ENCODE measurements at places on chromosomes 4 and X.

- DNase-seq, result no peak
These were observed 126.0 kb downstream of the EMCN start for GRCh38 chr4:100391863-100392262.

- no peak for DNase-seq
These were observed 56.8 kb downstream of the PRRG1 start for GRCh38 chrX:37405956-37406355.

GRCh38 chrX:40090050-40090804 is 7.5 kb downstream of the BCOR start:
- no peak for DNase-seq

GRCh38 chr4:162943263-162943662 is 223.4 kb downstream of the NAF1 start:
- DNase-seq, result no peak

DNA sequence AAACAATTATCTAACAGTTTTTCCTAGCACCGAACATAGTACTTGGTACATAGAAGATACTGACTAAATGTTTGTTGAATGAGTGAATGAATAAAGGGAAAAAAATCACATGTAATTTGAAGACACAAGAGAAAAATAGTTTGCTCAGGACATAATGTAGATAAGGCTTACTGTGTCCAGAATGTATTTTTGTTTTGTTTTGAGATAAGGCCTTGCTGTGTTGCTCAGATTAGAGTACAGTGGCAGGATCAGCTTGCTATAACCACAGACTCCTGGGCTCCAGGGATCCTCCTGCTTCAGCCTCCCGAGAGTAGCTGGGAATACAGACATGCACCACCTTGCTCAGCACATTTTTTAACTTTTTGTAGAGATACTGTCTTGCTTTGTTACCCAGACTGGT is 6.5 kb downstream of the FAM199X start:
- DNase-seq, result no peak

DNA sequence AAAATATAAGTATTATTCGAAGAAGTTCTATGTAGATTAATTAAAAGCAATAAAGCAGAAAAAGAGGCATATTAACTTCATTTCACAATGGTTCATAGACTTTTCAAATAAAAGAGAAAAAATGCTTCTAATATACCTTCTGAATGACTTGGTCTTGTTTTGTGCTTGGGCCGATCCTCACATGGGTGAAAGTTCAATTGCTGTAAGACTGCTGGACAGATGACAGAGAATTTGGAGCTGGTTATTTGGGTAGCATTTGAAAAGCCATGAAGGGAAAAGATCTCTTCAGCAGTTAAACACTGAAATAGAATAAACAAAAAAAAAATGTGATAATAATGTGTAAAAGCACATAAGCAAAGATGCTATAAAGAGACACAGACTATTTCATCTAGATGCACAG is 29.8 kb downstream of the SLC39A8 start:
- no peak for DNase-seq

DNA sequence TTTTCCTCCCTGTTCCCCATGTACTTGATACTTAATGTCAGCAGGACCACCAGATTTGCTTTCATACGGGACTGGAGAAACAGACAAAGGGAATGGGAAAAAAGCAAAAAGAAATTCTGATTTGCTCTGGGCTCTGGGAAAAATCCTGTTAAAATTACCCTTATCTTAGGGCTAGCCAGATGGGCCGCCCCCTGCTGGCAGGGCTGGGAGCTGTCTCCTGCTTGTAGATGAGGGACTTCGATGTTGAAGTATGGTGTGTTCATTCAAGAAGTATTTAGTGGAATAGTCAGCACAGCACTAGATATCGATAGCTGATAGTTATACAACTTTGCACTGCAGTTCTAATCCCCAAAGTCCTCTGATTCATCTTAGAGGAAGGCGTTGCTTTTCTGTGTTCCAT is 45.8 kb downstream of the BCORL1 start:
- DNase-seq, result no peak

DNA sequence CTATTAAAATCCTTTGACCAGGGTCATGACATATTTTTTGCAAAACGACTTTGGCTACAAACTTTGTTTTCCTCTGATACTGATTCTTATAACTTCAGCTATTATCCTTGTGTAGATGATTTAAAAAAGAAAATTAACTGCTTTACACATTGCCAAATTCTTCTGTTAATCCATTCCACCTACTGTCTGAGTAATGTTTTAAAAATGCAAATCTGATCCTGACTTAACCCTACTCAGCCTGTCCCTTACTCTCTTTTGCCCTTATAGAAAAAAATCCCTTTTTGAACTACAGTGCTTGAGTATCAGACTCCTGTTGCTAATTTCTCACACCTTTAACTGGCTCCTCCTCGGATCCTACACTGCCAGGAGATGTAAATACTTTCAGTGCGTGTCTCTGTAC is 723.1 kb downstream of the ADGRL3 start:
- DNase-seq, result no peak

DNA sequence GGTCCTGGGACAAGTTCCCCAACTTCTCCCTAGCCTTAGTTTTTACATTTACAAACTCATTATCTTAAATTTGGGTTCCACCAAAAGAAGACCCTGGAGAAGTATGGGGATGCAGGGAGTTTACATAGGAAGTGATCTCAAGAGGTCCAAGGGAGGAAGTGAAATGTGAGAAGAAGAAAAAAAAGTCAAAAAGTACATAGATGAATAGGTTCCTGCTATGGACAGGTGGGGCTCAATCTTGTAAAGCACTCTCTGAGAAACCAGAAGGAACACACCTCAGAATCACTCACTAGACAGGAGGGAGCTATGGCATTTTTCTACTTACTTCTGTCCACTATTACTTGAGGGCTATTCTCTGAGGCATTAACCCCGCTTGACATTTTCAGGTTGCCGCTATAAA is 56.6 kb downstream of the ARHGAP6 start:
- no peak for DNase-seq

DNA sequence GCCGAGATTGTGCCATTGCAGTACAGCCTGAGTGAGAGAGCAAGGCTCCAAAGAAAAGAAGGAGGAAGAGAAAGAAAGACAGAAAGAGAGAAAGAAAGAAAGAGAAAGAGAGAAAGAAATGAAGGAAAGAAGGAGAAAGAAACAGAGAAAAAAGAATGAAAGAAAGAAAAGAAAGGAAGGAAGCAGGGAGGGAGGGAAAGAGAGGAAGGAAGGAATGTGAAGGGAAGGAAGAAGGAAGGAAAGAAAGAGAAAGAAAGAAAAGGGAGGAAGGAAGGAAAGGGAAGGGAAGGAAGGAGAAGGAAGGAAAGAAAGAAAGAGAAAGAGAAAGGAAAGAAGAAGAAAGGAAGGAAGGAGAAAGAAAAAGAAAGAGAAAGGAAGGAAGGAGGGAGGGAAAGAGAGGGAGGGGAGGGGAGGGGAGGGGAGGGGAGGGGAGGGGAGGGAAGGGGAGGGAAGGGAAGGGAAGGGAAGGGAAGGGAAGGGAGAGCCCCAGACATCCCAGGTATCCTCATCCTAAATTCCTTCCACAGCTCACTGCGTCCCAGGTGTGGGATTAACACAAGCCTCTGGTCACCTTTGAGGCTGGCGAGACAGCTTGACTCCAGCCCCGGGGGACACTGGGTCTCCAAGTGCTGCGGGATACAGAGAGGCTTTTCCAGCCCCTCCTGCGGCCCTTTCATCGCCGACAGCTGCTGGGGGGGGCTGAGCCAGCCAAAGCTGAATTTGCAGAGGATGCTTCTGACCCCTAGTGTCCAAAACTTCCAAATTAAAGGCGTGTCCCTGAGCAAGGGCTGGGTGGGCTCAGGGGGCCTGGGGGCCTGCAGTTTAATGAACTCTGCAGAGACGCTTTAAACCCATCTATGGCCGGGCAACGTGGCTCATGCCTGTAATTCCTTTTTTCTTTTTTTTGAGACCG is 24.2 kb upstream of the CSF2RA start:
- no peak for DNase-seq

DNA sequence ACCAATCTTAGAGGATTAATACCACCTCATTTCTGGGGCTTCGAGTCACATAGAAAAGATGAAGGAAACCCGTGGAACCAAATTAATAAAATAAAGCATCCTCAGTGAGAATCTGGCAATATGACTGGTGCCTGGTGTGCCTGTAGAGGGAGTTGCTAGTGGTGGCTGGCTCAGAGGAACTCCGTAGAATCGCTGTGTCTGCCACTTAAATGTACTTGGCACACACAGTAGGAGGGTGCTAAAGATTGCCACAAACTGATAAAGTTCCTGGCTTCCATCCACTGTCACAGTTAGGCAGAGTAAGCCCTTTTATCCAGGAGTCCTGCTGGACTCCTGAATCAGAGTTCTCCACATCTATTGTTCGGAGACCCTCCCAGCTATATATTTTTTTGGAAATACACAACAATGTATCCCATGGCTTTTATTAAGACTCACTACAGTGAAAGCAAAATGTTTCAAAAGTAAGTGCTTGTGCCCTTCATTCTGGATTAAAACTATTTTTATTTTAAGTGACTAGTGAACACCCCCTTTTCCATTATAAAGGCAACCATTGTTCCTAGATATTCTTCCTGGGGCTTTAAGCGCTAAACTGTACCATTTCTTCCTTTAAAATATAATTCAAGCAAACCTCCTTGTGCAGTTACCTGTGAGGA is 56.6 kb downstream of the KIF4A start:
- no peak for DNase-seq

DNA sequence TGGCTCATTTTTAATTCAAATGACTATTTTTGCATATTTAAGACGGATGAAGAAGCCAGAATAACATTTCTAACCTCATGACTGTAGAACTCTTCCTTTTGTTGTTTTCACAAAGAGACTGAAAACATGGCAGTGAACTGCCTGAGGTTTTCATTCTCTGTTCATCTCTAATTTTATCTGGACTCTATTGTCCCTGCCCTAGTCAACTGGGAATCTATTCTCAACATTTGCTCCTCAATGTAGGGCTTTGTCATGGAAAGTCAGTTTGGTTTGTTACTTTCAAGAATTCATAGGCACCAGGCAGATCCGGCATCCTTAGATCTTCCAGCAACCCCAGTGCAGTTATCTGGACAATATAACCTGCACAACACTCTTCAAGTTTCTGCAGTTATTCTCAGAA is 277.0 kb downstream of the RAPGEF2 start:
- no peak for DNase-seq

DNA sequence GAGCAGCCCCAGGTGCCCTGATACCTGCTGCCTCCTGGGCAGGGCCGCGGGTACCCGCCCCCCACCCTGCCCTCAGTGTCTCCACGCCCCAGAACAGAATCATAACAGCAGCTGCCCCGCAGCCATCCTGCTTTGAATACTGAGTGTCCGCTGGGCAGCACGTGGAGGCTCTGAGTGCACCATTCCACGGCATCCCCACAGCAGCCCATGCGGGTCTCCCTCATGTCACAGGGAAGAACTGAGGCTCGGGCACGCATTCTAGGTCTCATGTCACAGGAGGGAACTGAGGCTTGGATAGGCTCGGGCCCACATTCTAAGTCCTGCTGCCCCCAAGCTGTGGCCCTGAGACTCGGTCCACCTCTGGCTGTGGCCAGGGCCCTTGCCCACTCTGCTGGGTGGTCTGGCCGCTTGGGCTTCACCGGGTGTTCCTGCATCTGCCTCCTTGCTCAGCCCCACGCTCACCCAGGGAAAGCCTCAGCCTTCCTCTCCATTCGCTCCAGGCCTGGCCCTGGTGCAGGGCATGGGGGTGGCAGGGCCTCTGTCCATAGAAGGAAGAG is 221.6 kb upstream of the PSAPL1 start:
- DNase-seq, result no peak

DNA sequence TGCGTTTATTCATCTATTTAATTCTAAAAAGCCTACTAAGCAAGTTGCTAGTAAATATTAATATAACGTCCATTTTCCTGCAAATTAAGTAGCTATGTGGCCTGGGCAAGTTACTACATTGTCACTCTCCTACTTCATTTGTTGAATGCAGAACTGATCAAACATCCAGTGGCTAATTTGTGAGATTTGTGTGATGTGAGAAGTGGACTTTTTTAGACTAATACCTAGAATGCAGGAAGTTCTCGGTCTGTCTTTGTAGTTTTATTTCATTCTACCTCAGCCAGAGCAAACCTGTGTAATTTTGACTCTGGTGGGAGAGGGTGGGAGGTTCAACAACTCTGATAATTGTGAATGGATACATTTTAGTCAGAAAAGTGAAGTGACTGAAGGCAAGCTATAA is 840 bp downstream of the GUF1 start:
- DNase-seq, result no peak

GRCh38 chr4:177696438-177696966 is 254.3 kb upstream of the AGA start:
- DNase-seq, result no peak

GRCh38 chr4:104571341-104571740 is 76.6 kb upstream of the CXXC4 start:
- no peak for DNase-seq

- no peak for DNase-seq
These were observed 570.7 kb downstream of the BCOR start for GRCh38 chrX:39527025-39527424.

DNA sequence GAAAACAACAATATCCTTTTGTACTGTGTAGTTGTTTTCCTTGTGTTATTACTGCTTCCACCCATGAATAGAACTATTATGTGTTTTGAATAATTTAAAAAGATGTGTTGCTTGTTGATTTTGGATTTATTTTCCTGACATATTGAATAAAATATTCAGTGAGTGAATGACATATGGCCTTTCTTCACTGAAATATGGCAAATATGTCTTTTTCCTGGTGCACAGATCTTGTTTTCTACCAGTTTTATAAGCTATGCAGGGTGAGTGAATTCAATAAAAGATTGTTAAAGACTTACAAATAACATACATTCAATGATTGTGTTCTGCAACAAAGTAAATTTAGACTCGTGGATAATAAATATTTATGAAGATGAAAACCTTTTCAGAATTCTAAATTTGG is 1216.3 kb upstream of the ADGRL3 start:
- no peak for DNase-seq

DNA sequence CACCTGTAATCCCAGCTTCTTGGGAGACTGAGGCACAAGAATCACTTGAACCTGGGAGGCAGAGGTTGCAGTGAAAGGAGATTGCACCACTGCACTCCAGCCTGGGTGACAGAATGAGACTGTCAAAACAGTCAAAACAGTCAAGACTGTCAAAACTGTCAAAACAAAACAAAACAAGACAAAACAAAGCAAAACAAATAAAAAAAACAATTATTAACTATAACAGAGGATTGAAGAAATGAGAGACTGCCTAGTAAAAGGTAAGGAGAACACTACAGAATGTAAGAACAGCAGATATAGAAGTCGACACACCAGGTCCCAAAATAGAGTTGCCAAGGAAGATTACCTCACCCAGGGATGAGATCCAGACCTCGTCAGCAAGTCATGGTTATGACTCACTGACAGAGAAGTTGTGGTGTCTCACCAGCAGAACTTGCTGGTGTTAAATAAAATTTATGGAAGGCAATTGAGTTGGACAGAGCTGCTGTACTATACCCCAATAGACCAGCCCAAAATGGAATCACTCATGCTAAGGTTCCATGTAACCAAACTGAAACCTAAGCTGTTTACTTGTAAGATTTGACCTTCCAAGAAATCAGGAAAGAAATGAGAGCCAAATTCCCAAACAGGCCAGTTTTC is 32.1 kb upstream of the GK start:
- no peak for DNase-seq

DNA sequence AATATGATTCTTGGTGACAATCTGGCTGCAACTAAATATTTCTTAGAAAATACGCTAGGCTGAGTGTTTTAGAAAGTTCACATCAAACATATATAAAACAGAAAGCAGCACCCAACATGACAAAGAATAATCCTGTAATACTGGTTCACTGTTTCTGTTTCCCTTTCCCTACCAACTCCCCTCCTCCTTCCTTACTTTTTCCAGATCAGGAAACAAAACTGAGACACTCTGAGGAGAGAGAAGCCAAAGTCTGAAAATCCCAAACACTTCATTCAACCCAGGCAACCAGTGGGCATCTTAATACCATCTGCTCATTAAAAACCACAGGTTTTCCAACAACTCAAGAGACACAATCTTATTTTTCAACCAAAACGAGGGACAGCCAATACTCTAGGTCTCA is 160.4 kb upstream of the MAP3K15 start:
- DNase-seq, result no peak

Measured in NCI-H1092 treated with DMSO at 0.1 percent for 48 hours (cell line).